CD4-positive, alpha-beta T cell treated with Interleukin-6 at 100 ng/mL for 8 hours (primary cell): ENCODE measurements at places on chromosomes 4 and X.
A peak's percentile ranks its signal among the peaks of the same experiment; 100 is the strongest.

DNA sequence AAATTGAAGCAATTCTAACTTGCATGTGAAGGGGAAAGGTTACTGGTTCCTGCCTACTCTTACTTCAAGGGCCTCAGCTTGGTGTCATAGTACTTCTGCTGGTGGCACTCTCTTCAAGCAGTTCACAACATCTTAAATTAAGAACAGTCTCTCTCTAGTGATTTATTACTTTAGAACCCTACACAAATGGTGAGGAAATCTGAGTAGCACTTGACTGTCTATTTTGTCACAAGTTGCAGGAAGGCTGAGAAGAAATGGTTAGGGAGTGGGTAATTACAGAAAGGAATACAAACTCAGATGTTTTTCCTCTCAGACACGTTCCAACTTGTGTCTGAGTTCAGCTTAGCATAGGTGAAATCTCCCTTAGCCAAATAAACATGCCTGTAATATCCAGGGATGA is 242.3 kb upstream of the GRIA3 start:
- DNase-seq: no peak

GRCh38 chr4:1658146-1658545 is 26.0 kb downstream of the FAM53A start:
- DNase-seq: no peak

DNA sequence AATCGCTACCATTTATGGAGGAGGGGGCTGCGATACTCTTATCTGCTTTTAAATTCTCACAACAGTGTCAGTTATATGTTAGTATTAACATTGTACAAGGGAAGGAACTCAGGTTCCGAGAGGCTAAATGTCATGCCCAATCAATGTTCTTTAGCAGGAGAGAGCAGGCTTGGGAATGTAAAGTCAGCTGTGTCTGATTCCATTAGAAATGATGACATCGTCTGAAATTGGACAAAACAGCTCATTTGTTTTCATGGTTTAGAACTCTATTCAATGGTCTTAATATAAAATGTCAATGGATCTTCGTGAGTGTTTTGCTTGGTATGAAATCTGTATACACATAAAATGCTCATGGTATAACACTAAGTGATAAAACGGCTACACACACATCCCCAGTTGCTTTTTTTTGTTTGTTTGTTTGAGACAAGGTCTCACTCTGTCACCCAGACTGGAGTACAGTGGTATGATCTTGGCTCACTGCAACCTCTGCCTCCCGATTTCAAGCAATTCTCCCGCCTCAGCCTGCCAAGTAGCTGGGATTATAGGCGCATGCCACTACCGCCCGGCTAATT is 11.9 kb upstream of the SH3KBP1 start:
- no peak for DNase-seq

DNA sequence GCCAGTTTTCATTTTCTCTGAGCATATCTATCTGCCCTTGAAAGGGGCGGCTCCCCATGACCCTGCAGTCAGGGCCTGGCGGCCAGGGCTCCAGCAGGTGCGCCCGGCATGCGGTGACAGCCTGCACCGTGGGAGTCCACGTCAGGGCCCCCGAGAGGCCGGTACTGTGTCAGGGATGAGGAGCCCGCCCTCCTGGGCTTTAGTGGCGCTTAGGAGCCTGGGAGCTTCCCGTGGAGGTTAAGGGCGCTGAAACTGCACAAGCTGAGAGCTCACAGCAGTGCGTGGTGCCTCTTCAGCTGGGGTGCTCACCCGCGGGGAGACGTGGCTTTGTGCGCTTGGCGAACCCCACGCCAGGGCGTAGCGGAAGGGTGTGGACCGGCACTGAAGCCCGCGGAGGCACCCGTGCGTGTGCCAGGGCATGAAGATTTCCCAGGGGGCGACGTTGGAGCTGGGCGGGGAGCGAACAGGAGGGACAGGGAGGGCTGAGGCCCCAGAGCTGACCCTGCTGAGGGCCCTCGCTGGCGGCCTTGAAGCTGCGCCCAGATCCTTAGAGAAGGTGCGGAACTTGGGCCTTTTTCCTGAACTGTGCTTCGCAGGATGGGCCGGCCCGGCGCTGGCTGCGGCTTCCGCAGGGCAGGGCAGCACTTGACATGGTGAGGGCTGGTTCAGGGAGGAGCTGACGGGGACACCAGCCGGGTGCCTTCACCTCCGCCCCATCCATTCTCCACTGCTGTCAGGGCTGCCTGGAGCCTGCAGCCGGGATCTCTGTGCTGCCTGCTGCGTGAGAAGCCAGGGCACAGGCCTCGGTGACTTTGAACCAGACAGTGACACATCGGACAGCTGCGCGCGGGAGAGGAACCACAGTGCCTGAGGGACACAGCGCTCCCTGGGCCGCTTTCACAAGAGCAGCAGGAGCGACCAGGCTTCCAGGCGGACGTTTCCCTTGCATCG is 32.9 kb downstream of the HTT-AS start:
- peak; percentile 38 for DNase-seq

DNA sequence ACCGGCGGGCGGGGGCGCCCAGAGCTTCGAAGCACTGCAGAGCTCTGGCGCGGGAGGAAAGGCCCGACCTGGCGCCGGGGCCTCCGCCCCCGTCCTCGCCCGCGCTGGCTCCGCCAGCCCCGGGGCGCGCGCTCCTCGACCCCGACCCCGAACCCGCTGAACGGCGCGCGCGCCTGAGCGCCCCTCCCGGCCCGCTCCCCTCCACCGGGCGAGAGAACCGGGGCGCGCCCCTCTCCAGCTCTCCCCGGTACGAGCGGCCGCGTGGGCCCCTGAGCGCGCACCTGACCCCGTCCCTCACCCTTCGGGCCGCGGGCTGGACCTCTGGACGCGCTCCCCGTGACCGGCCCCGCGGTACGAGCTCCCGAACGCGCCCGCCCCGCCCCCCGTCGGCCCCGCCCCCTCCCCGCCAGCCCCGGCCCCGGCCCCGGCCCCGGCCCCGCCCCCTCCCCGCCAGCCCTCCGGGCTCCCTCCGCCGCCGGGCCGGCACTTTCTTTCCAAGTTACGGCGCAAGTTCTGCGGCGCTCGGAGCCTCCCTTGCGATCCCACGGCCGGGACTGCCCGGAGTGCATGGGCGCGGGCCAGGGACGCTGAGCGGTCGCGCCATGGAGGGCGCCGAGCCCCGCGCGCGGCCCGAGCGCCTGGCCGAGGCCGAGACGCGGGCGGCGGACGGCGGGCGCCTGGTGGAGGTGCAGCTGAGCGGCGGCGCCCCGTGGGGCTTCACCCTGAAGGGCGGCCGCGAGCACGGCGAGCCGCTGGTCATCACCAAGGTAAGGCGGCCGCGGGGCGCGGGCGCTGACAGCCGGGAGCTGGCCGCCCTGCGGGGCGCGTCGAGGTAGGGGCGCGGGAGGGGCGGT is at the start of gene SHROOM2:
Gene SHROOM2 (plus strand): TSS at position 486 of the 854 bp plus-strand sequence. CDS start 117 bp downstream, at position 603.
- DNase-seq: no peak

GRCh38 chr4:71807469-71807868 is 23.6 kb upstream of the GC start:
- no peak for DNase-seq

- DNase-seq: peak; percentile 18
Measured at GRCh38 chrX:45232139-45232538, 31.5 kb upstream of the DIPK2B start.

GRCh38 chr4:42917296-42917695 is 24.8 kb downstream of the GRXCR1 start:
- DNase-seq: no peak

DNA sequence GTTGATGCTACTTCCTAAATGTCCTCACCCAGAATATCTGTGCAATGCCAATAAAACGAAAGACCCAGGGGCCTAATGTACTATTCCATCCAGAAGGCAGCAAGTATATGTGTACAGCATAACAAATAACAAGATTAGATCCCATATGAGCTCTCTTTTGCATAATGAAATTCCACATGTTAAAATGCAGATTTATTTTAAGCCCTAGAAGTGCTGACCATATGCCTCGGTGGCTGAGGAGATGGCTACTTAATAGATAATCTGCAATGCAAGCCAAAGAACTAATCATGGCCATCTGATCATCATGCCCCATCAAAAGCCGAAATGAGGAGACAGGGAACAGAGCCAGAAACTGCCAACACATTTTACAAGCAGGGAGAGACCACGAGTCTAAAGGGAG is 293.5 kb downstream of the KCNIP4 start:
- DNase-seq: no peak

DNA sequence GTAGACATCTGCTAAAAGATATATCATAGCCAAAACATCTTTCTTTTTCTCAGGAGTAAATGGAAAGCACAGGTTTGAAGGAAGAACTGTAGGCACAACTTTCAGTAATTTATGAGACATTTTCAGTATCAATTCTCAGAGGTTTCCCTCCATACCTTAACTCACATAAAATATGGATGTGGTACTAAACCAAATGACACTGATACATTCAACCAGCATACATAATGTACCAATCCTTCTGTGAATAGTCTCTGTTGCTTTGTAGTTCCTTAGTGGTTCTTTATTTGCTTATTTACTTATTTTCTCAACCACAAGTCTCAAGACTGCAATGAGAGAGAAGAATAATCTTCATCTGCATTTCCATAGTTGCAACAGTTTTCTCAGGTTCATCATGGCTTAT is 96.1 kb downstream of the ARHGAP24 start:
- no peak for DNase-seq

GRCh38 chrX:134654398-134655012 is 3.8 kb downstream of the PLAC1 start:
- no peak for DNase-seq

DNA sequence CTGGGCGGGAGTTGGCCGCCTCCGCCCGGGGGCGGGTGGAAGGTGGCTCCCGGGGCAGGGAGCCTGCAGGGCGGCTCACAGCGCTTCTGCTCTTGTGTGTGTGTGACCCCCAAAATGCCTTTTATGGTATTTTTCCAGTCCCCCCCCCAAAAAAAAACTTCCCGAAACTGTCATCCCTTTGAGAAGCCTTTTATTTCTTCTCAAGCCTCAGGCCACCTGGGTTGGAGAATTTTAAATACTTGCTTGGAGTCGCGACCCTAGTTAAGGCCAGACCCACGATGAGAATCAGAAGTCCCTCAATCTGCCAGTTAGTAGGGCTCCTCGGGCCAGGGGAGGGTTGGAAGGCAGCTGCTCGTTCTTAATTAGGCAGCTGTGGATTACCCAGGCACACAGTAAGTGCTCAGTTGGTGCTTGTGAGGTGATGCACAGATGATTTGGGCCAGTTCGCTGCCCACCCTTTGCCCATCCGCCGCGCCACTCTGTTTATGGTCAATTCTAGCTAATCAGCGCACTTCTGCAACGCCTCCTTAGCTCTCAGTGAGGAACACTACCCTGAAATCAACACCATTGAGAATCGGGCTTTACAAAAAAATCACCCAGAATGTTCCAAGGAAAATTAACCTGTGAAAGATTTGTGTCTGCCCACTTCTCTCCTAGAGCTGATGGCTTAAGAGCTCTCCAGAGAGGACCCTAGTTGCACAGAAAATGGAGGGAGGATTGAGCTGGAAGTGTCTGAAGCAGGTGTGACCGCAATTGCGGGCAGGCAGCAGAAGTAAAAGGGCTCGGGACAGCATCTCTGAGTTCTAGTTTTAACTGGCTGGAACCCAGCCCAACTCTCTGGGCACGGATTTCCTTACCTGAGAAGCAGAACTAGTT is 648 bp upstream of the SCD5 start:
- DNase-seq: no peak

- DNase-seq: no peak
Measured at GRCh38 chr4:101210331-101210730, 137.0 kb downstream of the PPP3CA start.

- DNase-seq: no peak
Measured at GRCh38 chr4:155342142-155342541, 34.6 kb downstream of the MAP9 start.

DNA sequence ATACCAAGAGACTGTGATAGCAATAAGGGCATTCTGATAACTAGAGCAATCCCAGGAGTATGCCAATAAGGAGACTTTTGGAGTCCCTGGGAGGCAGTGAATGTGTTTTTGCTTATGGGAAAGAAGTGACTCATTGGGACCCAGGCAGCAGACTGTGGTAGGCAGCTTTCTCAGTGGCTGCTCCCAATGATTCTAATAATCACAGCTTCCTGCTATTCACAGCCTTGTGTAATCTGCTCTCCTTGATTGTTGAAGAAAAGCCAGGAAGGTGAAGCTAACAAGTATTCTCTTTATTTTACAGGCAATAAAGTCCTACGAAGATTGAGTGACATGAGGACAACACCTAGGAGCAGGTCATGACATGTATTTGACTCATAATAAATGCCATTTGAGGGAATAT is 70.3 kb upstream of the DDX60 start:
- DNase-seq: no peak

GRCh38 chrX:64097891-64098290 is 107.6 kb downstream of the AMER1 start:
- no peak for DNase-seq
